ENCODE measurements at places on chromosomes 5 and 9.

- DNase-seq: no peak
These were observed 107.1 kb downstream of the CACNA1B start for GRCh38 chr9:137984520-137985257.

DNA sequence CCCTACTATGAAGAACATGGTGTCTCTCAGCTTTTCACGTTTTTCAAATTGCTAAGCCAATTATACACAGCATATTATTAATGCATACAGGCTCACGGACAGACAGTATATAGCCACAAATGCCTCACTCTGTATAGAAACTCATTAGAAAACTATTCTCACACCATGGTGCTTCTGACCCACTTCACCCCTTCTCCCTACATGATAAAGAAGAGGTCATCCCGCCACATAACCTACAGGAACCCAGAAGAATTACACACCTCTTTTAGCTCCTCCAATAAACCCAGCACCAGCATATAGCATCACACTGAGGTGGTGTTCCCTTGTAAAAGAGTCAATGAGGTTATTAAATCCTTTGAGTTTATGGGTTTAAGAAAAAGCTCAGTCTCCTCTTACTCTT is 5.6 kb downstream of the TLE1 start:
- DNase-seq: no peak

DNA sequence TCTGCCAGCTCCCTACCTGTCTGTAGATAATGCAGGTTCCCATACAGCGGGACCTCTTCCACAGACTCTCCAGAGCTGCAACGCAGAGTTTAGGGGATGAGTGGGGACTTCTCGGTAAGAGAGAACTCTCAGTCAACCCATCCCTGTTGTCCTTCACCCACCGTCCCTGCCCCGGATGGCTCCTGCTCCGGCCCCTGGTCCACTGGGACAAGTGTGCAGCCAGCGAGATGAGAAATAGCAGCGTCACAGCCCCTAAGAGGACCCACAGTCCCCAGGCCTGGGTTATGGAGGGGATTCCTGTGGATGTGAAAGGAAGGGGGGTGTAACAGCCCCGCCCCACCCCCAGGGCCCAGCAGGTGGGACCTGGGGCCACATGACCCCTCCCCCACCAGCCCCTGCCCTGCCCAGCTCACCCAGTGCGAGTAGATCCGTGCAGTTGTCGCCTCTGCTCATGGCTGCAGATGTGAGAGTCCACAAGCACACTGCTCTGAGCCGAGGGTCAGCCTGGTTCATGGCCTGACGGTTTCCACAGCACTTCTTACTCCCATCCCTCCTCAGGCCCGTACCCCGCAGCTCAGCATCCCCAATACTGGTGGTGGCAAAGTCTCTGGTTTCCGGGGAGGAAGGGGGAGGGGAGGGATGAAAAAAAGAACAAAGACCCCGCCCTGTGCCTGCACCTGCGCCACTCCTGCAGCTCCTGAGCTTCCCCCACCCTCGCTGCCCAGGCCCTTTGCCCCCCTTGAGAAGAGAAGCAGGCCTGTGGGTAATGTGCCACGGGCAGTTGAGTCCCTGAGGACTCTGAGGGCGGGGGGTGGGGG is at the start of gene SIT1:
SIT1 (minus strand) TSS at position 591 of the 818 bp plus-strand sequence; CDS start at position 513, 78 bp downstream.
- DNase-seq: no peak

DNA sequence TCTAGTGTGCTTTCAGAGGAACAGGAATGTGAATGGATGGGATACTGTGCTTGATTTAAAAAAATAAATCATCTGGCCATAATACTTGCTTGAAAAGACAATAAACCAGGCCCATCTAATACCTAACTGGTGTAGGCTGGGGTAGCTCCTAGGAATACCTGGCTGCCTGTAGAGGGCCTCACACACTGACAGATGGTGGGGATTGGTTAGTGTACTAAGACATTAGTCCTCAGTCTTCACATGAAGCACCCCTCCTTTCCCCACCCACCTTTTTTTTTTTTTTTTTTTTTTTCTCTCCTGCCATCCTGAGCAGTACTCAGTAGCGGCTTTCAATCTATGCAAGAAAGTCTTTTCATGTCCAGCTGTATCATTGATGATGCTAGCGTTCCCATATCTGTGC is 130.5 kb downstream of the ADGRV1 start:
- no peak for DNase-seq

DNA sequence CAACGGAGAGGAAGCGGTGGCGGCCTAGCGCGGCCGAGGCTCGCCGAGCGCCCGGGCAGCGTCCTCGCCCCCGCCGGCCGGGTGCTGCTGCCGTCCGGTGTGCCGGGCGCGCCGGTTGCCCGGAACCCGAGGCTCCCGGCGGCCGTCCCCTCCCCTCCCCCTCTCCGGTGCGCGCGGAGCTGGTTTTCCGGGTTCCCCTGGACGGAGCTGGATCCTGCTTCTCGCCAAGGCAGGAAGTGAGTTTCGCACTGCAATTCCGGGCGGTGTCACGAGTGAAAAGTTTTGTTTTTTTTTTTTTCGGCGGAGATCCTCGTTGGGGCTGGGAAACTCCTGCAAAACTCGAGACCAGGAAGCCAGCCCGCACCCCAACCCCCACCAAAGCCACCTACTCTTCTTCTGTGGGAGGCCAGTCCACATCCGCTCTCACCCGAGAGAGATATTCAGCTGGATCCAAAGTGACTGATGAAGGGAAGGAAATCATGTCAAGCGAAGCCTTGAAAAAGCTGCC is at the start of gene ERBIN:
ERBIN (plus strand) TSS at position 300 of the 508 bp plus-strand sequence. CDS start 66,144 bp downstream, outside the sequence.
- peak; percentile 17 for DNase-seq

DNA sequence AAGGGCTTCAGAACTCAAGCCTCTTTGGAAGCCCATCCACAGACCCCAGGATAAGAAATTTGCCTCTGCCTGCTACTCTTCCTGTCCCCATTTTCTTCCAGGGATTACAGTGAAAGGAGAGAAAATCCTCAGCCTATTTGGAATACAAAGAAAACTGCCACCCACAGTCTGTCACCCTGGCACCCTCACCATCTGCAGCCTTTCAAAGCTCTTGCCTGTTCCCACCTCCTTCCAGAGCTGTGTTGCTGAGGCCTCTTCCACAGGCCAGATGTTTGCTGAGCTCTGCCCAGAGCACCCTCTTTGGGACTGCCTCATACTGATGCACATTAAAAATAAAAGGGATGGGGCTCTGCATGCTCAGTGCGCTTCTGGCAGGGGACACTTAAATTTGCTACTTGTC is 35.9 kb upstream of the TAF1L start:
- no peak for DNase-seq

- no peak for DNase-seq
These were observed 300.5 kb downstream of the NR2F1-AS1 start for GRCh38 chr5:93280518-93280917.

- peak; percentile 60 for DNase-seq
These were observed 966.3 kb upstream of the C9orf72 start for GRCh38 chr9:28539434-28540070.

GRCh38 chr9:117796681-117797080 is 92.5 kb downstream of the TLR4 start:
- no peak for DNase-seq

DNA sequence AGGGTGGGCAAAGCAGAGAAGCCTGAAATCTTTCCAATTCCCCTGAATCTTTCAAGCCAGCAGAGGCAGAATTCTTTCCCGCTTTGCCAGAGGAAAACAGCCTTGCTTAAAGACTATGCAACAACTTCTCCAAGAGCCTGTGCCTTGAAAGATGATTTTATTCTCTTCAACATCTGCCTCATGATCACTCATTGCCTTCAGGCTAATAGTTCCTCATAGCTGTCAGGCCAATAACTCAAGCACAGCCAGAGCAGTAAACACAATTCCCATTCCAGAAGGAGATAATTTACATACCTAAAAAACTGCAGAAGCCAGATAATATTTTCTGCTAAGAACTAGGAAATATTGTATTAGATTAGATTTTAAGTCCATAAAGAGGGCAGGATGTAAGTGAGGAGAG is 92.3 kb upstream of the PUM3 start:
- DNase-seq: no peak

GRCh38 chr9:99971410-99971809 is 65.0 kb downstream of the STX17 start:
- no peak for DNase-seq

GRCh38 chr9:41229408-41230401 is 40.6 kb upstream of the ZNG1F start:
- DNase-seq: no peak

DNA sequence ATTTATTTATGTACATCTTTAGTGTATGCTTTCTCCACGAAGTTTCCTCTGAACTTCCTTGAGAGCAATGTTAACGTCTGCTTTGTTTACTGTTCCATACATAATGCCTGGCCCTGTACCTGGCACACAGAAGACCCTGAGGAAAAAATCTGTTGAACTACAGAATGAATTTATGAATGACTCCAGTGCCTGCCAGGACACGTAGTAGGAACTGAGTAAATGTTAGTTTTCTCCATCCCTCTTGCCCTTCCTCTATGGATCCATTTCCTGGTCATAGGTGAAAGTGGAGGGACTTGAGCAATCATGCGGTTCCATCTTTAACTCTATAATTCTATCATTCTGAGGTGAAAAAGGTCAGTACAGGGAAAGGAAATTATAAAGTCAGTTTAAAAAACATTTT is 117.7 kb downstream of the MAPKAP1 start:
- DNase-seq: no peak

DNA sequence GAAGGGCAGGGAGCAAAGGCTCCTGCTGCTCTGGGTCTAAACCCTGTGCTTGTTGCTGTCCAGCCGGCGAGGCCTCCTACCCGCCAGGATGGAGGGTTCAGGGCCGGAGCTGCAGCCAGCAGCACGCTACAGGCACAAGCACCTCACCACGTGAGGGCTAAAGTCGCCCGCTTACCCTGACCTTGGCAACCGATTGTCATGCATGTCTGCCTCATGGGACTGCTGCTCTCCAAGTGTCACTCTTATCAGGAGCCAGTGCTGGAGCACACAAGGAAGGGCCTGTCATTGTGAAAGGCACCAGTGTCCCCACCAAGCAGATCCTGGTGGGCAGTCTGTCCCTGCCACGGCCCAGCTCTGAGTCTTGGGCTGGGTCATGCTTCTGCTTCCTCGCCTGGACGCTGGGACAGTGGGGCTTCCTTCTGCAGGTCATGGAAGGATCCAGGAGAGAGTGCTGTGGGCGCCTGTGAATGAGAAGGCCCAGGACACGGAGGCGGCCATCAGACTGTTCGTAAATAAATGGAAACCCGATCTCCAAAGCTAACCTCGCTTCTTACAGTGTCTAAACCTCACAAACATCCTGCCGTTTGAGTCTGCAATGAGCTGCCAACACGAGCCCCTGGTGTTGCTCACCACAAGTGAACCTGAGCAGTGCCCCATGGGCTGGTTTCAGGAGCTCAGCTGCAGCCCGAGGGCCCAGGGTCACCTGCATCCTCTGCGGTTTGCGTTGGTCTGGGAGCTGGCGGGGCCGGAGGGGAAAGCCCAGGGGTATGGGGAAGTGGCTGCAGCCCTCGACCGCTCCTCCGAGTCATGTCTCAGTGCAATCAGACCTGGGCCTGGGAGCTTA is 58.2 kb upstream of the RXRA start:
- DNase-seq: no peak

GRCh38 chr9:131608493-131609037 is 63.2 kb downstream of the PRRT1B start:
- DNase-seq: no peak

- no peak for DNase-seq
These were observed 473.4 kb upstream of the PAPPA start for GRCh38 chr9:115680231-115680630.

- DNase-seq: no peak
These were observed 100.3 kb upstream of the SPIN1 start for GRCh38 chr9:88287972-88288371.

DNA sequence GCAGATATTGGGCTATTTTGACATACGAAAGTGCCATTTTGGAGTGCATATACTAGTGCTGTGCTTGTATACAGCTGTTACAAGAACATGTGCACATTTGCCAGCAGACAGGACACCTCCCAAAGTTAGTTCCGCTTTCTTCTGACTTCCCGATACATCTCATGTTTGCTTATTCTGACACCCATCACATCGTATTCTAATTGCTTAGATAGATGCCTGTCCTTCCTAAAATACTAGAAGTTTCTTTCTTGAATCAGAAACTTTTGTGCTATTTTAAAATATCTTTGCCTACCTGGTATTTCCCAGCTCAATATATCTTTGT is 177.8 kb downstream of the TTLL11 start:
- no peak for DNase-seq

DNA sequence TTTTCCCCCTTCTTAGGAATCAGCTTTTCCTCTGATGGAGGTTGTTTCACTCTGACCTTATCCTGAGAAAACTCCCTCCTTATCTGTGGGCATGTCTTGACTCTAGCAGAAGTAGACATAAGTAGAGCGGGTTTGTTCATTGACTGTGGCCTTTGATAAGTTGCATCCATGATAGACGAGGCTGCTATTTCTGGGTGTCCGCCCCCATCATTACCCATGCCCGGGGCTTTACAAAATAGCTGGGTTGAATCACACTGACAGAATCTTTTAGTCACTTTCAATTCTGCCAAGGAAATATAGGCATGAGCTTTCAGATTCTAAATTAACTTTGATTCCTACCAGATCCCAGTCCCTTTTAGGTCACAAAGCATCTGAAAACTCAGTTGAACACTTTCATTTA is 223.8 kb downstream of the SEC61B start:
- DNase-seq: no peak

- no peak for DNase-seq
These were observed 2020.7 kb upstream of the WWC1 start for GRCh38 chr5:166270712-166271111.

GRCh38 chr5:75277463-75277862 is 40.8 kb upstream of the ANKRD31 start:
- DNase-seq: peak; percentile 81

GRCh38 chr9:87601176-87601575 is 103.5 kb downstream of the DAPK1 start:
- no peak for DNase-seq

DNA sequence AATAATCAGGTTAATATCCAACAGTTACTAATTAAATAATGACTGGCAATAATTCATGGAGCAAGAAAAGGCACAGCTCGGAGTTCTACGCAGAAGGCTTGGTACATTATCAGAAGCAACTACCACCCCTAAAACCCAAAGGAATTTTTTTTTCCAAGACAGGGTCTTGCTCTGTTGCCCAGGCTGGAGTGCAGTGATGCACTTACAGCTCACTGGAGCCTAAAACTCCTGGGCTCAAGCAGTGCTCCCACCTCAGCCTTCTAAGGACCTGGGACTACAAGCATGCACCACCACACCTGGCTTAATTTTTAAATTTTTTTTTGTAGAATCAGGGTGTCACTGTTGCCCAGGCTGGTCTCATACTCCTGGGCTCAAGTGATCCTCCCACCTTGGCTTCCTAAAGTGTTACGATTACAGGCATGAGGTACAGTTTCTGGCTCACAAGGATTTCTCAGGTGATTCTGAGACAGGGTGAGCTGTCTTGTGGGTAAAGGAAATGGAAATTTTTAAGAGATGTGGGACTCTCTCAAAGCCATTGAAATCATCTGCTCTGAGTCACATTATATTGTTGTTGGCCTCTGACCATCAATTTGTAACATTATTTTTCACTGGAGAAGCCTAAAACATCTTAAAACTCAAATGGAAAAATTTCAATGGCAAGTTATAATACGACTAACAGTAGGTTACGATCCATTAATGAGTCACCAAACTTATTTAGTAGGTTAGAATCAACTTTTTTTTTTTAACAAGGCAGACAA is 19.7 kb upstream of the HSDL2 start:
- DNase-seq: no peak

- DNase-seq: no peak
These were observed 123.5 kb downstream of the RASEF start for GRCh38 chr9:82939451-82939850.

Data from NCI-H1105 treated with DMSO at 0.1 percent for 48 hours (cell line).